ENCODE measurements at places on chromosomes 16 and 17. TPM values are rescaled to one million over a fixed set of nuclear protein-coding genes. Genes with fewer than 3 reads are reported as not detected.

TNFRSF13B gene
- polyA plus RNA-seq, result not detected

OTOP2 gene
- polyA plus RNA-seq, result not detected

FOXN1 gene
- not detected for polyA plus RNA-seq

TRAF7 gene
- 36.6 TPM for polyA plus RNA-seq

TRAP1 gene
- 78.3 TPM for polyA plus RNA-seq

PLA2G15 gene
- 4.5 TPM for polyA plus RNA-seq

C17orf75 gene
- 6.7 TPM for polyA plus RNA-seq

All from liver (tissue), 10 donors.